Stimulated activated CD4-positive, alpha-beta T cell treated with anti-CD3 and anti-CD28 coated beads, Interleukin-4, amount 100 ng/mL, for 48 hours (primary cell): ENCODE measurements at places on chromosomes 11 and 22.

DNA sequence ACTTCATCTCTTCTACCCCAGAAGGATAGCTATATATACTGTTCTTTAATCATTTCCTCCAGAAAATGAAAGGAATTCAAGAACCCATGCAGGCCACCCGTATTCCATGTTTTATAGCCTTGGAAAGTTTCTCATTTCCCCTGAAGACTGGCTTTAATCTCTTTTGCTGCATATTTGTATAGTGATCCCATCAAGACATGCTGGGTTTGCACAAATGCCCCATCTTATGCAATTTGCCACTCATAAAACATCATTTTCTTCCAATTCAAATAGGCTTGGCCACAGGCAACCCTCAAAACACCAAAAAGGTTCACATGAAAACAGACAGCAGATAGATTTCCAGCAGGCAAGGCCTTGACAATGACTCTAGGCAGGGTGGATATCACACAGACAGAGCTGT is 28.3 kb upstream of the APOA1 start:
- DNase-seq: no peak

GRCh38 chr22:43897751-43898261 is 6.0 kb upstream of the PNPLA5 start:
- DNase-seq: peak; percentile 22

DNA sequence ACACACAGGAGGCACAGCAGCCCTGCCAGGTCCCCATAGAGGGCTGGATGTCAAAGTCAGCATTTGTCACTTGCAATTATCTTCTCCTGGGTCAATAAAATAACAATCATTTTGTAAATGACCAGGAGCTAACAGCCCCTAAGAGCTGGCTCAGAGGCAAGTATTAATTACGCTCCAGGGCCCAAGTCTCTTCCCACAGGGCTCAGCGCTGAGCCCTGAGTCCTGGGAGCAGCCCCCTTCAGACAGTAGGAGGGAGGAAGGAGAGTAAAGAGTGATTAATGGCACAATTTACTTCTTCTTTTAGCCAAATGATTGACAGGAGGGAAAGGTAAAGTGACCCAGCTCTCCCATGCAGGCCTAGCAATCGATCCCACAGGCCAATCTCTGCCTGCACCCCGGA is 99.0 kb upstream of the DRD2 start:
- DNase-seq: no peak

GRCh38 chr22:47406896-47407295 is 644.4 kb downstream of the TBC1D22A start:
- no peak for DNase-seq

GRCh38 chr22:41411021-41411851 is 29.5 kb downstream of the TEF start:
- no peak for DNase-seq
